ENCODE measurements at places on chromosomes 6 and 20. TPM values are rescaled to one million over a fixed set of nuclear protein-coding genes. Genes with fewer than 3 reads are reported as not detected.

The FAM83D gene
- total RNA-seq = 0.79 TPM

The TSPYL1 gene
- 112 TPM for total RNA-seq

The SAMHD1 gene
- 94.1 TPM for total RNA-seq

The SOBP gene
- 9.5 TPM for total RNA-seq

The DOK5 gene
- 5.4 TPM for total RNA-seq

GRCh38 chr6:116238083-116238482 is 15.8 kb downstream of the TSPYL4 start:
- no peaks in the 10 kb centered on the region for H3K27me3 ChIP-seq
- no peak overlapping the region for H3K4me3 ChIP-seq
- H3K36me3 ChIP-seq = peaks cover 7% of the 10 kb centered on the region
- no peaks in the 10 kb centered on the region for H3K4me1 ChIP-seq
- no peak overlapping the region for H3K27ac ChIP-seq

DNA sequence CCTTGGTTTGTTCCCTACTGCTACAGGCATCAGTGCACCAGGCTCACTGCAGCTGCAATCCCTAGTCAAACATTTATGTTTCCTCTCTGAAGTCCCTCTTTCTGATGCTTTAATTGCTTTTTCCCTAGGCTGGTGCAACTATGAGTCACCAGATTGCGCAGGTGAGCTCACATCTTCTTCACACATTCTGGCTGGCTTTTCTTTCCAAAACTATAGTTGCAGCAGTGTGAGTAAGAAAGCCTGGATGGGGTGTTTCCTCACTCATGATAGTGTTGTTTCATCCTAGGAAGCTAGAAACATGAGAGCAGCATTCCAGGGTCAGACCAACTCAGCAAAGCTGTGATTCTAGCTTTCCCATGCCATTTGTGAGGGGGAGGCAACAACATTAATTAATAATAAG is 296.4 kb downstream of the PAX1 start:
- H3K36me3 ChIP-seq = no peaks in the 10 kb centered on the region
- H3K27me3 ChIP-seq = no peaks in the 10 kb centered on the region
- no peak overlapping the region for H3K27ac ChIP-seq

DNA sequence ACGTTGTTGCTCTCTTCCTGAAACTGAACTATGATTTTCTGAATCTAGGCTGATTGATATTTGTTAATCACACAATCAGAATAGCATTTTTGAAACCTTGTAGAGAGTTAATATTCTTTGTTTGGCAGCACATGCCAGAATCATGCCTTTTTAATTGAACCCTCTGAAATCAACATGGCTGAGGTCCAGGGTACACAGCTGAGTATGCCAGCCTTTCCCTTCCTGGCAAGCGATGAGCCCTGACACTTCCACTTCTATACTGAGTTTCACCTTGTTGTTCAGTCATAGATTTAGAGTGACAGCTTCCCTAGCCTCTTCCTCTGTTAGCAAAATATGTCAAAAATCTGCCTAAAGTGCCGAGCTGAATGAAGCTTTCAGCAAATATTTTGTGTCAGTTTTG is 6.8 kb downstream of the HDDC2 start:
- no peak overlapping the region for H3K4me3 ChIP-seq
- peaks cover 2% of the 10 kb centered on the region for H3K4me1 ChIP-seq
- no peaks in the 10 kb centered on the region for H3K27me3 ChIP-seq
- H3K36me3 ChIP-seq = peaks cover 12% of the 10 kb centered on the region

DNA sequence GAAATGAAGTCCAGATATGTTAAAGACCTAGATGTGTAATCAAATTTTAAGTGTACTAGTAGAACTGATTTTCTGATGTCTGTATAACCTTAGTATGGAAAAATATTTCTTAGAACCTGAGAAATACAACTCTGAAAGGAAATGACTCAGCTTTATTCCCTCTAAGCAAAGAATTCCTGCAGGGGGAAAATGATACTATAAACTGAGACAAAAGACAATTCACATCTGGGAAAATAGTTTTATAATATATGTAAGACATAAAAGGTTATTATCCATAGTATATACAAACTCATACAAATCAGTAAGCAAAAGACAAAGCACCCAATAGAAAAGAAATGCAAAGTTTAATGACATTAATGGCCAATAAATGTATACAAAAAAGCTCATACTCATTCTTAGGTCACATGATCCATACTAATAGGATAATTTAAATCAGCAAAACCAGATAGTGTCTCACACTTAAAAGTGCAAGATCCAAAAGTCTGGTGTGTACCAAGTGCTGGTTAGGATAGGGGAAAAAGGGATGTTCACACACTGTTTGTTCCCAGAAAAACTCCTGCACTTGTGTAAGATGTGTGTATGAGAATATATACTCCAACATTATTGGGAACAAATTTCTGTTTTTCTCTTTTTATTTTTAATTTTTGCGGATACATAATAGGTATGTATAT is 22.6 kb downstream of the RNF217 start:
- no peak overlapping the region for H3K4me3 ChIP-seq
- DNase-seq = no peak
- no peaks in the 10 kb centered on the region for H3K36me3 ChIP-seq
- no peak overlapping the region for H3K27ac ChIP-seq

GRCh38 chr20:10180651-10181235 is 37.9 kb upstream of the SNAP25 start:
- no peaks in the 10 kb centered on the region for H3K4me1 ChIP-seq
- no peaks in the 10 kb centered on the region for H3K27me3 ChIP-seq
- no peak overlapping the region for H3K27ac ChIP-seq
- no peak overlapping the region for H3K4me3 ChIP-seq
- no peak for DNase-seq
- no peaks in the 10 kb centered on the region for H3K36me3 ChIP-seq

DNA sequence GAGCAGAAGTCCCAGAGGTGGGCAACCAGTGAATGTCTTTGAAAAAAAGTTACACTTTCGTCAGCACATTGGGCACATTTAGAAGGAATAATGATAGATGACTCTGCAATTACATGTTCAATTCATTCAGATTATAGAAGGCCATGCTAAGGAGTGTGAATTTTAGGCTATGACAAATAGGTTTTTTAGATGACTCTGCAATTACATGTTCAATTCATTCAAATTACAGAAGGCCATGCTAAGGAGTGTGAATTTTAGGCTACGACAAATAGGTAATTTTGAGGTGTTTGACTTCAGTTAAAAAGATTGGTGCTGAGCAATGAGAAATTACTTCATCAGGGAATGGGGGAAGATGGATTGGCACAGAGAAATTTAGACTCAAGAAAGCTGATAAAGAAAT is 744.9 kb upstream of the MMS22L start:
- H3K27me3 ChIP-seq = no peaks in the 10 kb centered on the region
- no peaks in the 10 kb centered on the region for H3K4me1 ChIP-seq
- H3K27ac ChIP-seq = no peak overlapping the region
- no peak overlapping the region for H3K4me3 ChIP-seq
- H3K36me3 ChIP-seq = no peaks in the 10 kb centered on the region

GRCh38 chr6:21199262-21199661 is 394.3 kb upstream of the SOX4 start:
- H3K36me3 ChIP-seq = no peaks in the 10 kb centered on the region
- H3K4me3 ChIP-seq = no peak overlapping the region
- peak; percentile 42 for DNase-seq
- H3K4me1 ChIP-seq = peaks cover 11% of the 10 kb centered on the region
- no peaks in the 10 kb centered on the region for H3K27me3 ChIP-seq

- H3K4me1 ChIP-seq = peaks cover 3% of the 10 kb centered on the region
- H3K4me3 ChIP-seq = no peak overlapping the region
- no peak overlapping the region for H3K27ac ChIP-seq
- no peak for DNase-seq
- H3K36me3 ChIP-seq = no peaks in the 10 kb centered on the region
Observed at GRCh38 chr6:157047328-157047727, 270.1 kb downstream of the ARID1B start.

DNA sequence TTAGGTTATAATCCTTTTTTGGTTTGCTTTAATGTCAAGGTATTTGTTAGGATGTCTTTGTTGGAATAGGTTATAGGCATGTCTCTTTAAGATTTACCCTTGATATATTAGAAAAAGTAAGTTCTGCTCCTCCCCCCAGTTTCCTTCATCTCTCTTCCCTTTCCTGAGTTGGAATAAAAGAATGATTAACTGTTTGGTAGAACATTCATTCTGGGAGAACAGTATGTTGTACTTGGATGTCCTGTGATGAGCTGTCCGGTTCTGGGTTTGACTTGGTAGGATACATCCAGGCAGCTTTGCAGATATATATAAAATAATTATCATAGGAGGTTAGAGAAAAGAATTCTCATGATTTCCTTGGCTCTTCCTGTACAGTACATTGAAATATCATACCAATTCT is 199.6 kb upstream of the RREB1 start:
- no peaks in the 10 kb centered on the region for H3K36me3 ChIP-seq
- DNase-seq = peak; percentile 54
- peaks cover 3% of the 10 kb centered on the region for H3K4me1 ChIP-seq
- H3K27me3 ChIP-seq = no peaks in the 10 kb centered on the region

- H3K4me1 ChIP-seq = no peaks in the 10 kb centered on the region
- no peak overlapping the region for H3K4me3 ChIP-seq
- H3K27ac ChIP-seq = no peak overlapping the region
- no peaks in the 10 kb centered on the region for H3K27me3 ChIP-seq
- H3K36me3 ChIP-seq = no peaks in the 10 kb centered on the region
- DNase-seq = peak; percentile 52
Observed at GRCh38 chr20:45088247-45088646, 12.7 kb downstream of the KCNS1 start.

GRCh38 chr6:13851330-13851729 is 37.0 kb upstream of the MCUR1 start:
- H3K27me3 ChIP-seq = no peaks in the 10 kb centered on the region
- no peak overlapping the region for H3K4me3 ChIP-seq
- DNase-seq = no peak
- H3K4me1 ChIP-seq = peaks cover 17% of the 10 kb centered on the region
- H3K27ac ChIP-seq = no peak overlapping the region

DNA sequence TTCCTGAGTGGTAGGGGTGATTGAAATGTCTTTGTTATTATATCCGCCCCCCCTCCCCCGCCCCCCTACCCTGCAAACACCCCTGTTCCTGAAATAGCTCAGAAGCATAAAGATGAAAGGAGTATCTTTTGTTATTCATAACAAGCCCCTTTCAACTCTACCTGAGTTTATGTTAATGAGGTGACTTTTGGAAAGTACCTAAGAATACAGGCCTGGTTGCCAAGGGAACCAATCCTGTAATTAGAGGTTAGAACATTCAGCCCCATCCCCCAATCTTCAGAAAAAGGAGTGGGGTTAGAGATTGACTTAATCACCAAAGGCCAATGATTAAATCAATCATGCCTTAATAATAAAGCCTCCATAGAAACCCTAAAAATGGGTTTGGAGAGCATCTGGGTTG is 979.2 kb upstream of the GJE1 start:
- no peak overlapping the region for H3K4me3 ChIP-seq
- no peaks in the 10 kb centered on the region for H3K27me3 ChIP-seq
- H3K27ac ChIP-seq = no peak overlapping the region
- H3K4me1 ChIP-seq = no peaks in the 10 kb centered on the region

DNA sequence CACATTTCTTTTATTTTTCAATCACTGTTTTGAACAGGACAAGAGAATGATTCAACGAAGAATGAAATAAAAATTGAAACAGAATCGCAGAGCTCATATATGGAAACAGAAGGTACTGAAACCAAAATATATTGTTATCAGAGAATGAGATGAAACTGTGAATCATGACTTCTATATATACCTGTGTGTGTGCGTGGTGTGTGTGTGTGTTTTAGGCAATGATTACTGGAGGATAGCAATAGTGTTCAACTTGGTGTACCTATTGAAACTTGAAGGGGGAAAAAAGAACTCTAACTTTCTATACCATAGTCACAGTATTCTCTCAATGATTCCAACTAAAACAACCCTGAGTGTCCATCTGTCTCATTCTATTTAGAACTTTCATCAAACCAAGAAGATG is 586.6 kb downstream of the KIF16B start:
- no peaks in the 10 kb centered on the region for H3K27me3 ChIP-seq
- no peaks in the 10 kb centered on the region for H3K4me1 ChIP-seq
- H3K27ac ChIP-seq = no peak overlapping the region
- no peaks in the 10 kb centered on the region for H3K36me3 ChIP-seq
- no peak overlapping the region for H3K4me3 ChIP-seq

DNA sequence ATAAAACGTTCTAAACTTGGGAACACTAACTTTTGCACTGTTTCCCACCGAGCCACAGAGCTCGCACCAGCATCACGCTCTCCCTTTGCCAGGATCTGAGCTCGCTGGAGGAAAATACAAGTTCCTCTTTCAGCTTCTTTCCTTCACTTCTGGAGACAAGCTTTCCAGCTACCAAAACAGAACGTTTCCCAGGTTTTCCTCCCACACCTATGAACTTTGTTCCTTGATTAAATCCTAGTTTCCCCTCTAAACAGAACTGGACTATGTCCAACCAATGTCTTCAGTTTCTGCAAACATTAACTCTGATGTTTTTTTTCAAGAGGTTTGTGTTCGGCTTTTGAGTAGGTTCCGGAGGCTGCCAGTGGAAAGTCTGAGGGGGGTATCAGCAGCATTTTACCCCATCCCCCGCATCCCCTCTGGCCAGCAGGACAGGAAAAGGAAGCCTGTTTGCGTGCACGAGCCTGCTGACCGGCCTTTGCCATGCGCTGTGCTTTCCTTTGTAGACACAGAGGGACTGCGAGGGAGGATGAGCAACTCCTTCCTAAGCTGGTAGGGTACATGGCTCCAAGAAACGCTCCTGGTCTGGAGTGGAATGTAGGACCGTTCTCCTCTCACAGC is 135.5 kb downstream of the LY86 start:
- H3K4me3 ChIP-seq = peak overlapping the region; percentile 48
- H3K27ac ChIP-seq = peak overlapping the region; percentile 93
- DNase-seq = peak; percentile 80
- no peaks in the 10 kb centered on the region for H3K36me3 ChIP-seq
- no peaks in the 10 kb centered on the region for H3K27me3 ChIP-seq

GRCh38 chr6:42451333-42452170 is at the start of gene TRERF1:
TSS of gene TRERF1 (minus strand) at chr6:42451926. CDS start at chr6:42269590, 182,336 bp downstream.
- no peaks in the 10 kb centered on the region for H3K36me3 ChIP-seq
- H3K4me3 ChIP-seq = peak within 1 kb of the TSS; percentile 84
- peak; percentile 86 for DNase-seq
- peaks cover 6% of the 10 kb centered on the region for H3K4me1 ChIP-seq

- DNase-seq = no peak
- H3K4me1 ChIP-seq = peaks cover 2% of the 10 kb centered on the region
- H3K27me3 ChIP-seq = no peaks in the 10 kb centered on the region
- no peak overlapping the region for H3K4me3 ChIP-seq
- H3K27ac ChIP-seq = no peak overlapping the region
- H3K36me3 ChIP-seq = no peaks in the 10 kb centered on the region
Observed at GRCh38 chr6:149445095-149445466, 39.7 kb downstream of the ZC3H12D start.

- no peak for DNase-seq
- no peak overlapping the region for H3K27ac ChIP-seq
- no peaks in the 10 kb centered on the region for H3K4me1 ChIP-seq
- no peak overlapping the region for H3K4me3 ChIP-seq
- no peaks in the 10 kb centered on the region for H3K36me3 ChIP-seq
- H3K27me3 ChIP-seq = no peaks in the 10 kb centered on the region
Observed at GRCh38 chr6:67875877-67876383, 759.2 kb upstream of the ADGRB3 start.

- H3K4me1 ChIP-seq = no peaks in the 10 kb centered on the region
- no peak for DNase-seq
- no peak overlapping the region for H3K27ac ChIP-seq
- H3K4me3 ChIP-seq = no peak overlapping the region
Observed at GRCh38 chr6:72382602-72383529, 239.0 kb upstream of the KCNQ5 start.
